ENCODE measurements at places on chromosomes 3 and 15.

GRCh38 chr15:30827625-30828303 lies 76.0 kb upstream of the FAN1 start:
- no peak for DNase-seq

GRCh38 chr3:28835751-28836150 lies 445.1 kb upstream of the RBMS3 start:
- no peak for DNase-seq

- no peak for DNase-seq
Observed at GRCh38 chr15:52668133-52668532, 11.1 kb downstream of the ATOSA start.

- DNase-seq, result no peak
Observed at GRCh38 chr3:12753275-12754028, 5.6 kb downstream of the TMEM40 start.

GRCh38 chr3:142706321-142707127 lies 17.3 kb upstream of the TRPC1 start:
- no peak for DNase-seq

DNA sequence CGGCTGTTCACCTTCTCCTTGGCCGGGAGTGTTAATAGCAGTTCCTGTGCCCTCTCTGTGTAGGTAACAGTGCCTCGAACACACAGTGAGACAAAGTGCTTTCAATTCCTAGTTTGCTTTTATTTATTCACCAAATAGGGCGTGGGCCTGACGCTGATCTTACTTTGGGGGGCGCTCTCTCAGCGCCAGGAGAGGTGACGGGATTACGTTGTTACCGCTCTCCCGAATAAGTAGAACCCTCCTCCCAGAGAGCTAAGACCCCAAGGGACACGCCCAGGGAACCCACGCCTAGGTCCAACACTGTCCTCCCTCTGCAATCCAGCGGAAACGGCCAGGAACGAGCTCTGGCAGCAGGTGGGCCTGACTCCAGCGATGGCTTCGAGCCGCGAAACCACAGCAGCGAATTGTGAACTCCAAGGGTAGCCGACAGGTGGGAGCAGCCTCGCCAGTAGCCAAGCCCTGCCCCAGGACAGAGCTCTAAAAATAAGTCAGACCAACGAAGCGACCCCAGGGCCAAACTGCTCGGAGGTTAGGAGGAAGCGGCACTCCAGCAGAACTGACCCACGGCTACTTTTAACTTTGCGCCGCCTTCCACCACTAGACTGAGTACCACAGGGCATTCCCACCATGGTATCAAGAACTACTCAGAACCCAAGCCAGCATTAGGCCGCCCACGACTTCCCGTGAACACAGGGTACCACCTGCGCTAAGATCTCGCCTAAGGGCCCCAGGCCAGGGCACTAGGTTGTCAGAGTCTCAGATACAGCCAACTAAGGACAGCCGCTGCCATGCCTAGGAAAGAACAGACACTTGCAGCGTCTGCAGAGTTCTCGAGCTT lies 1.6 kb upstream of the SIN3A start:
- no peak for DNase-seq

- no peak for DNase-seq
Observed at GRCh38 chr3:56795829-56796185, 5.9 kb downstream of the ARHGEF3 start.

Data from T-helper 2 cell (primary cell).